ENCODE measurements at places on chromosomes 12 and 14.

DNA sequence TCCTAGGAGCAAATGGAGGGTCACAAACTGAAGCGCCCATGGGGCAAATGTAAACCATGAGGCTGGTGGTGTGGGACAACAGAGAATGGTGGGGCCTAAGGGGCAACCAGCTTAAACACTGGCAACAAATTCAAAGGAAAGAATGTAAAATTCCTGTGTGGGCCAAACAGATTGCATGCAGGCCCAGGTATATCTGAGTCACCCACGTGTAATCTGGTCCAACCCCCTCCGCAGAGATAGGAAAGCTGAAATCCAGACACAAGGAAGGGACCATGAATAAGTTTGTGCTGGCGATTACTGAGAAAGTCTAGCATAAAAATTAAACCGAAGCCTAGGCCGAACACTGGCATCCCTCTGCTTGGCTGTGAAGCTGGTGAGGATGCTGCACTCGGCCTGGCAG is 71.6 kb downstream of the ITPK1 start:
- DNase-seq: no peak

DNA sequence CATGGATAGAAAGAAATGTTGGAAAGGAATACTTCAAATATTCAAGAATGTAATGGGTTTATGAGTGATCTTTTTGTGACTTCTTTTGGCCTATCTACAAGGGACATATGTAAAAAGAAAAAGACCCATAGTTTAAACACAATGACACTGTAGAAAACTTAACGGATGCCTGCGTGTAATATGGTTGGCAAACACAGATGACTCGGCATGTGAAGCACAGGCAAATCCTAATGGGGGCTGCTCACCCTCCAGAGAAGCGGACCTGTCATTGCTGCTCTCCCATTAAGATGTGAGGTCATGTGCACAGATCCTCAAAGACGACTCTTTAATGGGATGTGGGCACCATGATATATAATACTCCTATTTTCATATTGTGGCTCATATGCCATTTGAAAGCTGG is 366.6 kb upstream of the TMEM132C start:
- DNase-seq: no peak

DNA sequence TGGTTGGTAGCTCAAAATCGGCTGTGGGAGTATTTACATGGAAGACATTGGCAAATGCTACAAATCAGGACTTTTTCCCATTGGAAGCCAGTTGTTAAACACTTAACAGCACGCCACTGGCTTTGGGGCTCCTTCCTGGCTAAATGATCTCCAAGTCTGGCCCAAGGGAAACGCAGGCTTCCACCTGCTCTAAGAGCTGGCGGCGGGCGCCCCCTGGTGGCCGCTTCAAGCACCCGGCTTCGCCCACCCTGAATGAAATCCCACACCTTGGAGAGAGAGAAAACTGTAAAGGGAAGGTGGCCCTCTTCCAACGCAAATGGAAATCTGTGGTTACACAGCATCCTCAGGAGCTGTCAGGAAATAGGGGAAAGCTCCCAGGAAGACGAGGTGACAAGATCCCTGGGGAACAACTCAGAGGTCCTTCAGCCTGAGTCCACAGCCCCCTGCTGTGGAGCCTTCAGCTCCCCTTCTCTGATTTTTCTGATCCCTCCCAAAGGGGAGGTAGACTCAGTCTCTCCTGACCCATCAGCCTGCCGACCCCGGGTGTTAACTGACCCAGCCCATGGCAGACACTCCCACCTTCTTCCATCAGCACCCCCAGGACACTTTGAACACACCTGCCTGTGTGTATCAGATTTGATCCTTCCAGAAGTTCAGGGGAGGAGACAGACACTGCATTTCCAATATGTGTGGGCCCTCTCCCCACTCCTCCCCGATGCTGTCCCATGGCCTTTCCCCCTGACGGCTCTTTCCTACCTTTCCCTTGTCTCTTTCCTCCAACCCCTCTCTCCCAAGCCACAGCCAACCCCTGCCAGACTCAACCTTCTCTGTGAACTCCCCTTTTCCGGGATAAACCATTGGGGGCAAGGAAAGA is 15.4 kb downstream of the SELPLG start:
- DNase-seq: peak; percentile 60

GRCh38 chr12:49795654-49796105 is 32.5 kb downstream of the NCKAP5L start:
- no peak for DNase-seq

DNA sequence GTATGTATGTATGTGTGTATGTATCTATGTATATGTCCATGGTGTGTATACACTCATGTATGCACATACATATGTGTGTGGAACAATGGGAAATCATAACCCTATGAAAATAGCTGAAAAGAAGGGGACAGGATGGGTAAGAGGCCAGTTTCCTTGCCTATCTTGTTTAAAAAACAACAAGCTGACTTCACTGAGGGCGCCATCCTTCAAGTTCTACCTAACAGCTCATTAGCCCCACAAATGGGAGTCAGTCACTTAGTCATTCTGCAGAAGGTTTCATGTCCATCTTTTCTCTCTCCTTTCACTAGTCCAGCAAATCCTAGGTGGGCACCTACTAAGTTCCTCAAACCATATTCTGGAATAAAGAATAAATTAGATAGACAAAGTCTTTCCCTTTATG is 14.7 kb downstream of the STON2 start:
- no peak for DNase-seq

DNA sequence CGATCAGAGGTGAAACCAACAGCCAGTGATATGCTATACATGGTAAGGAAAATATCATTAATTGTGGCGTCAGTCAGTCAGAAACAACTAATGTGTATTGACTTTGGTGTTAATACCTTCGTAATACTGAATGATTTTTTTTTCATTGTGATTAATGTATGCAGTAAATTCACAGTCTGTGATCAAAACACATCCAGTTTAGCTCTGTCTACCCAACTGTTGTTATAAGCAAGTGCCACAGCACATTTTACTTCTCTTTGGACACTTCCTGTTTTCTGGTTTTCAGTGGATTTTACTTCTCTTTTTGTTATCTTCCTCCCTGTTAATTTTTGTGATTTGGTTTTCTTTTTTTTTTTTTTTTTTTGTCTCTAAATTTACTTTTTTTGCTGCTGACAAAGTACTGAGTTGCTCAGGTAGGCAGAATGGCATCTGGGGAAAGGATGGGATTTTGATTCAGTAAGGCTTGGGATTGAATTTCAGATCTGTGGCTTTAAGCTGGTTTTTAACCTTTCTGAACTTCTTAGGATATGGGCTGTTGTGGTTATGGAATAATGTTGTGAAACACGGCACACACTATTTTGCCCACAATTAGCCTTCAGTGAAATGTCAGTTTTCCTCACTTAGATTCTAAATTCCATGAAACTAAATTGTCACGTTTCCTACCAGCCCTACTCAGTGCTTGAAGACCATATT is 604 bp downstream of the GLIPR1 start:
- no peak for DNase-seq

DNA sequence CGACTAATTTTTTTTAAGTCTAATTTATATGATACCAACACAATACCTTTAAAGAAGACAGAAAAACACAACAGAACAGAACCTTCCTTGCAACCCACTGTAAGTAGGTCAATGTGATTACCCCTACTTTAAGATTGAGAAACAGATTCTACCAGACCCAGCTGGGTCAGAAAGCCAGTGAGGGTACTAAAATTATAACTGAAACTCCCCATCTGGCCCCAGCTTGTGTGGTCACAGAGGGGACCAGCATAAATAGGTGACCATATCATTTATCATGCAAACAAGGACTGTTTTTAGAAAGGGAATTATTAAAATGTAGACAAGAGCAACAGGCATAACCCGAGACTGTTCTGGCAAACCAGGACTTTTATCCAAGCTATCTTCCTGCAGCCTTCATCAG is 30.1 kb upstream of the FRMD6 start:
- no peak for DNase-seq

DNA sequence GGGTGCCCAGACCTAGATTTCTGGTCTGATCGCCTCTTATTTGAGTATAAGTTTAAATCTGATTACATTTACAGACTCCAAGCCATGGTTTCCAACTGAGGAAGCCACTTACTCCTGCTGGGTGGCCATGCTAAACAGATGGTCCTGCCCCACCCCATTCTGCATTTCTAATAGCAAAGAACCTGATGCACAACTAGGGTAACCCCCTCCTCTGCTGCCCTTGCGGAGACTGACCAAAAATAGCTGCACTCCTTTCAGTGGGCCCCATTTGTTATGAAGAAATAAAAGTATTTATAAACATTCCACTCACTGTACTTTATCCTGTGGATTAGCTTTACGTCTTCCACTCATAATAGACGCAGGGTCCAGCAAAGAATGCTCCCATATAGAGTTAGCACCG is 6.8 kb downstream of the GIT2 start:
- no peak for DNase-seq

All from stimulated activated CD4-positive, alpha-beta T cell treated with anti-CD3 and anti-CD28 coated beads, Interleukin-1b, Interleukin-23, amount 100 ng/mL, for 1 hour (primary cell).